ENCODE measurements at places on chromosomes 1 and 21.
A peak's percentile ranks its signal among the peaks of the same experiment; 100 is the strongest.

DNA sequence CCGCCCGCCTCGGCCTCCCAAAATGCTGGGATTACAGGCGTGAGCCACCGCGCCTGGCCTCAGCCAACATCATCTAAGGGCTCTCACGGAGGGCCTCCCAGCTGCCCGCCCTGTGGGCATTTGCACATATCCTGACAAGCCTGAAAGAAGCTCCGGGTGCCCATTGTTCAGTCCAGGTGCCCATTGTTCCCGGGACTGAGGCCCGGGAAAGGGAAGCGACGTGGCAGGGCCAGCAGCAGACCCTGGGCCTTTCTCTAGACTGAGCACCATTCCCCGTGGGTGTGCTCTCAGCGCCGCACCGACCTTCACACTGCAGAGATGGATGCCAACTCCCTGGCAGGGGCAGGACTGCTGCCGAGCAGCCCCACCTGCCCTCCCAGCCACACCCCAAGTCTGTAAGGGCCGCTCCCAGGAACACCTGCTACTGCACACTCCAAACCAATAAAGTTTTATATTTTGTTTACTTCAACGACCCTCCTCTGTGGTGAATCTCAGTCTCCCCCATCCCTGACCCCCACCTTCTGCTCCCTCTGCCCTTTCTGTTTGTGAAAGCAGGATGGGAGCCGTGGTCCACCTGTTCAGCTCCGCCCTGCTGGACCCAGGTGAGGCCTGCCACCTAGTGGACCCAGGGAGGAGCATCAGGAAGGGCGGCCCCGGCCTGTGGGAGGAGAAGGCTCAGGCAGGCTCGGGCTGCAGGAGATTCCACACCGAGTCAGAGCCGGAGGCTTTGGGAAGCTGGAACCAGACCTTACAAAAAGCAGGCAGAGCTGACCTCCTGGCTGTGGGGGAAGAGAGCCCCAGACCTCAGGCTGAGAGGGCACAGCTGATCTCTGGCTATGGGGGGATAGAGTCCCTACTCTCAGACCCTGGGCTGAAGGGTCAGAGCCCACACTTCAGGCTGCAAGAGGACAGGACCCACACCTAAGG lies 1.1 kb upstream of the TMEM82 start:
- peak; percentile 83 for DNase-seq

DNA sequence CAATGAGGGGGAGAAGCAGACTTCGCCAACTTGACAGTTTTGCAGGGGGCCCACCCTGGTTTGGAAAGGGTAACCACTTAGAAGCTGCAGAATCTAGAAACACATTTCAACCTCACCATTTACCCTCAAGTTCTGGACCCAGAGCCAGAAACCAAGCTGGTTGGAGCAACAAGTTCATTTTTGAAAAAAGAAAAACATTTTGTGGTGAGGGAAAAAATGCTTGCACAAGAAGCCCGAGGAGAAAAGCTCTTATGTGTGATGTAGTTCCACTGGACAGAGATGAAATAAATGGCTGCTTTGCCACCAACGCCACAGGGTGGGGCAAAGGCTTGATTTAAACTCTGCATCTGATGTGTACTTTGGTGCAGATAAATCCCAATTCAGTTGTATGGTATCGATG lies 10.6 kb upstream of the NGF start:
- no peak for DNase-seq

GRCh38 chr1:167401260-167401873 lies 117.0 kb downstream of the CD247 start:
- no peak for DNase-seq

GRCh38 chr1:13583595-13583965 lies at the start of gene PDPN:
TSS of gene PDPN (plus strand) at chr1:13583832. CDS start at chr1:13584034, 202 bp downstream.
- peak; percentile 65 for DNase-seq

GRCh38 chr21:44083631-44084291 lies 23.4 kb upstream of the PWP2 start:
- no peak for DNase-seq

DNA sequence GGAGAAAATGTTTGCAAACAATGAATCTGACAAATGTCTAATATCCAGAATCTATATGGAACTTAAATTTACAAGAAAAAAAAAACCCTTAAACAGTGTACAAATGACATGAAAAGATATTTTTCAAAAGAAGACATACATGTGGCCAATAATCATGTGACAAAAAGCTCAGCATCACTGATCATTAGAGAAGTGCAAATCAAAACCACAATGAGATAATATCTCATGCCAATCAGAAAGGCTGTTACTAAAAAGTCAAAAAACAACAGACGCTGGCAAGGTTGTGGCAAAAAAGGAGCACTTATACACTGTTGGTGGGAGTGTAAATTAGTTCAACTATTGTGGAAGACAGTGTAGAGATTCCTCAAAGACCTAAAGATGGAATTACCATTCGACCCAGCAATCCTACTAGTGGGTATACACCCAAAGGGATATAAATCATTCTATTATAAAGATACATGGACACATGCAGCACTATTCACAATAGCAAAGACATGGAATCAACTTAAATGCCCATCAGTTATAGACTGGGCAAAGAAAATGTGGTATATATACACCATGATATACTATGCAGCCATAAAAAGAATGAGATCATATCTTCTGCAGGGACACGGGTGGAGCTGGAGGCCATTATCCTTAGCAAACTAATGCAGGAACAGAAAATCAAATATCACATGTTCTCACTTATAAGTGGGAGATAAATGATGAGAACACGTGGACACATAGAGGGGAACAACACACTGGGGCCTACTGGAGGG lies 123.2 kb downstream of the PTPRC start:
- no peak for DNase-seq

DNA sequence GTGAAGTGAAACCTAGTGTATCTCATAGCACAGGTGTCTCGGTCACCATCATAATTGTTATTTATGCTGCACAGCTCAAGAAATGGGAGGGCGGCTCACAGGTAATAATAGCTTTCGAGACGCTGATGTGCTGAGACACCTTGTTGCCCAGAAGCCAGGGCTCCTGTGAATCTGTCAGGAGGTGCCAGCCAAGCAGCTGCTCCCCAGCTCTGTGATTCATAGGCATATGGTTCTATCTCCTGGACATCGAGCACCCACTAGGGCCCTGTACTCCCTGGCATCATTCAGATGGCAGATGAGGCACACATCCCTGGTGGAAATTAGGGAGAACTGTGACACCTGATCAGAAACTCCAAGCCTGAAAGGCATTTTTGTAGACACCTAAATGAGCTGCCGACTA lies 53.5 kb downstream of the SYT6 start:
- no peak for DNase-seq

DNA sequence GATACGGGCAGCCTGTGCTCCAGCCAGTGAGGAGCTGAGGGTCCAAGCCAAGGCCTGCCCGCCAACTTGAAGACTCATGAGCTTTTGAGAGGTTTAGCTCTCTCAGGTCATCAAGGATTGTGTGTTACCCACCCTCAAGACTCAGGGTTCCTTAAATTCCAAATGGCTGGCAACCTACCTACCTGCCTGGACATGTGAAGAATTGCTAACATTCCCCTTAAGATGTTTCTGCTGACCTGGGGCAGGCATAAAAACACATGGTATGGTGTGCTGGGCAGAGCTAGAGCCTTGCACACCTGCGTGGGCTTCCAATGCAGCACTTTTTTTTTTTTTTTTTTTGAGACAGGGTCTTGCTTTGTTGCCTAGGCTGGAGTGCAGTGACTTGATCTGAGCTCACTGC lies 17.2 kb downstream of the PARP1 start:
- no peak for DNase-seq

DNA sequence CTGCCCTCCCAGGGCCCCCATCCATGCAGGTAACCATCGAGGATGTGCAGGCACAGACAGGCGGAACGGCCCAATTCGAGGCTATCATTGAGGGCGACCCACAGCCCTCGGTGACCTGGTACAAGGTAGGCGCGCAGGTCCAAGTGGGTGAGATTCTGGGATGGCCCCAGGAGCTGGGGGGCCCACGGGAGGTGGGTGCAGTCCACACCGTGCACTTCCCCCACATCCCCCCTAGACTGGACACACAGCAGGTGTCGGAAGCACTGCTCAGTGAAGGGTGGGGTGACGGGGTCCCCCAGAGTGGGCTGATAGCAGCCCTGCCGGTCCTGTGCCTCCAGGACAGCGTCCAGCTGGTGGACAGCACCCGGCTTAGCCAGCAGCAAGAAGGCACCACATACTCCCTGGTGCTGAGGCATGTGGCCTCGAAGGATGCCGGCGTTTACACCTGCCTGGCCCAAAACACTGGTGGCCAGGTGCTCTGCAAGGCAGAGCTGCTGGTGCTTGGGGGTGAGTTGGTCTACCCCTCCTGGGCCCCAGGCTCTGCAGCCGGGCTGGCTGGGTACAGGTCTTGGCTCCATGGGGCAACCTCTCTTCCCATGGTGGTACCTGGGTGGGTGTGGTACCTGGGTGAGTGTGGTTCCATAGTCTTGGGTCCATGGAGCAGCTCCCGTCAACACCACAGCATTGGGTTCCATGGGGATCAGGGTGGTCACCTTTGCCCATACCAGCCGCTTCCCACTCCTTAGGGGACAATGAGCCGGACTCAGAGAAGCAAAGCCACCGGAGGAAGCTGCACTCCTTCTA lies 40.4 kb downstream of the TRIM11 start:
- DNase-seq, result peak; percentile 70

- DNase-seq, result no peak
Measured at GRCh38 chr1:78833491-78833890, 173.0 kb downstream of the ADGRL4 start.

DNA sequence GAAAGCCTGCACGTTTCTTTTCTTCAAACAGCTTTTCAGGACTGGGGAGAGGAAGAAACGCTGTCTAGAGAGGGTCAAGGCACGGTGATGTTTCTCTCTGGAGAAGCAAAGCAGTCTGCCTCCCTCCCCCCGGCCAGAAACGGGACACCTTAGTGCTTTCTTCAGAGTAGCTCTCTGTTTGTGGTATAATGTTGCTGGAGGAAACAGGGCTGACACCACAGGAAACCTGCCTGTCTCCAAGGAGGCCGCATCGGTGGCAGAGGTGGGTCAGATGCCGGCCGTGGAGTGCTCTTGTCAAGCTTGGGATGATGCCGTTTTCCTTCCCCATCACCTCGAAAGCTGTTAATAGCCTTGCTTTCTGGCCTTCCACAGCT lies 139.4 kb downstream of the DHRS3 start:
- no peak for DNase-seq

DNA sequence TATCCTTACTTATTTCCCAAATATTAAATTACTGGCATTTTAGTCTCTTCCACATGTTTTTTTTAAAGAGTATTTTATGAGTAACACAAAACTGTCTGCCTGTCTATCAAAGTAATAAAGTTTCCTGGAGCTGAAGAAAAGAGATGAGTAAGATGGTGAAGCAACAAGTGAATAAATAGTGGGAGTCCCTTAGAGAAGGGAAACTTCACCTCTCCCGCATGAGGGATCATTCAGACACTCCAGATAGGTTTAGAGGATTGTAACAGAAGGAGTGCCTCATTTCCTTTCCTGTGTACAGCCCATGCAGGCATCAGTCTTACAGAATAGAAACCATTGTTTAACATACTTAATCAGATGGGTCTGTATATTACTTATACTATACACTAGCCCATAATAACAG lies 205.7 kb downstream of the USP25 start:
- no peak for DNase-seq

DNA sequence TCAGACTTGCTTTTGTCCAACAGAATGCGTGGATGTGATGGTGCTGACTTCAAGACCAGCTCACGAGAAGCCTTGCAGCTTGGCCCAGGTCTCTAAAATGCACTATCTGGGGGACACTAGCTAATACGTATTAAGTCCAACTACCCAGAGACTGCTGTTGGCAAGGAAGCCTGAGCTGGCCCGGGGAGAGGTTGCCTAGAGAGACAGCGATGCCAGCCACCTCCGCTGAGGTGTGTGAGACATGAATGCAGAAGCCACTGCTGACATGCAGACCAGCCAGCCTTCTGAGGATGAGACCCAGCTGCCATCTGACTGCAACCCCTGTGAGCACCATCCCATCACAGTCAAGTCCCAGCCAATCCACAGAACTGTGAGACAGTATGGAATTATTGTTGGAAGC lies 32.5 kb downstream of the THAP3 start:
- no peak for DNase-seq

DNA sequence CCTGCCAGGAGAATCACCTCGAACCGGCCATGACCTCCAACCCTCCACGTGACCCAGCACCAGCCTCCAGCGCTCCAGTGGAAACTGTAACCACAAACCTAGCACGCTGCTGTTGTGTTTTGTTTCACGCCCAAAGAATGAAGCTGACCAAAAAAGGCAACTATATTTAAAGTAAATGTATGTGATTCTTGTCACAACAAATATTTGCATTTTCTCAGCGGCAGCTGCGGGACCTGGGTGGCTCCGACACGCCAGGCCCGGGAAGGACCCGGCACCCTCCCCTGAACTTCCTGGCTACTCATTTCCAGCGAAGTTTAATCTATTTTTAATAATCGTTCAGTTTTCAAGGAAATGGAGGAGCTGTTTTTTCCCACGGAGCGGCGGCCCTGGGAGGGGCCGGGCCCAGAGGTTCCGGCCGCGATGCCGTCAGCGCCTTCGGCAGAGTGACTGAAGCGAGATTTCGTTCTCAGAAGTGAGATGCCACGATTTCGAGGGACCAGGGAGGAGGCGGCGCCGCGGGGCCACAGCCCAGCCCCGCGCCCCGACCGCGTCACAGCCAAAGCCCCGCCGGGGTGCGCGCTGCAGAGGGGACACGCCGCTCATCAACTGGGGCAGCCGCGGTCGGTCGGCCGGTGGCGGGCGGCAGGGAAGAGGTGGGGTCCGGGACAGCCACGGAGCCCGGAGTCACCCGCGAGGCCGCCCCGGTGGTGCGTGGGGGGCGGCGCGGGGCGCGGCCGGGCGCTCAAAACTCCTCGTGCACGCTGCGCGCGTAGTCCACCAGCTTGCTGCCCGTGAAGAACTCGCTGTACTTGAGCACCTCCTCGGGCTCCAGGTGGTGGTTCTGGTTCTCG lies 3.0 kb upstream of the TNFRSF4 start:
- DNase-seq, result no peak

DNA sequence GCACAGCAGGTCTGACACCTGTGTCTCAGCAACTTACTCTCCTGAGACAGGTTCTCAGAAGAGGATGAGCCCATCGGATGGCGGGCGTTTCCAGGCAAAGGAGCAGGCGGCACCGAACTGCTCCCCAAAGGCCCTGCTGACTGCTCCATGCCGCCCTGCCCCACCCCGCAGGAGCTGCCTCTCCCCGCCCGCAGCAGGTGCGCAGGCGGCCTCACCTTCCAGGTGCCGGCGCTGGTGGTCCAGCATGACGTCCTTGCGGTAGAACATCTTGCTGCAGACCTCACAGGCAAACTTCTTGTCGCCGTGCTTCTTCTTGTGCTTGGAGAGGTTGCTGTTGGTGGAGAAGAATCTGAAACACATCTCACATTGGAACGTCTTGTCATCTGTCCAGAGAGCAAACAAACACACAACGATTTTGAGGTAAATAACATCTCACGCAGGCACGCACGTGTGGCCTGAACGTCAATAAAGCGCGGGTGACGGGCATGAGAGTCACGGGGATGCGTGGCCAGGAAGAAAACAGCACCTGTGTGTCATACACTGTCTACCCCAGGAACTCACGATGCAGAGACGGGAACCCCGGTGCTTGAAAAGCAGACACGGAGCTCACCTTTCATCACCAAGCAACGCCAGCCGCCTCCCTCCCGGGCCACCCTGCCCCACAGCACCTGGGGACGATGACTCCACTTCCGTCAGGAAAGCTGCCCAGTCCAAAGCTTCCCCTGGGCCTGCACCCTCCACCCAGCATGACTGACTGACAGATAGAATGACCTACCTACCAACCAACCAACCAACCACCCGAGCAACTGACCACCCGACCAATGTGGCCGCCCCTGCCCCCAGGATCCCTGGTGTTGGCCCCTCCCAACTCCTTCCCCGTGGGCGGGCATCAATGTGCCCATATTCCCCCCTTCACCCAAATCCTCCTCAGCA lies 50.9 kb downstream of the PRDM15 start:
- peak; percentile 27 for DNase-seq

Measured in aorta (tissue), 5 donors.